Mammary microvascular endothelial cell (primary cell): ENCODE measurements at places on chromosomes 16 and 17. TPM values are rescaled to one million over a fixed set of nuclear protein-coding genes. Genes with fewer than 3 reads are reported as not detected.

GPR179 gene
- total RNA-seq = not detected in 2 replicates

DHX58 gene
- total RNA-seq = 15.4 and 17.7 TPM in 2 replicates

CD7 gene
- not detected in 2 replicates for total RNA-seq

ZNF423 gene
- total RNA-seq = 2.5 and 3.1 TPM in 2 replicates
